Transverse colon (tissue), 4 donors: ENCODE measurements at places on chromosomes 1 and 21.

GRCh38 chr1:182476625-182477024 is 26.7 kb downstream of the RGSL1 start:
- no peak for DNase-seq

DNA sequence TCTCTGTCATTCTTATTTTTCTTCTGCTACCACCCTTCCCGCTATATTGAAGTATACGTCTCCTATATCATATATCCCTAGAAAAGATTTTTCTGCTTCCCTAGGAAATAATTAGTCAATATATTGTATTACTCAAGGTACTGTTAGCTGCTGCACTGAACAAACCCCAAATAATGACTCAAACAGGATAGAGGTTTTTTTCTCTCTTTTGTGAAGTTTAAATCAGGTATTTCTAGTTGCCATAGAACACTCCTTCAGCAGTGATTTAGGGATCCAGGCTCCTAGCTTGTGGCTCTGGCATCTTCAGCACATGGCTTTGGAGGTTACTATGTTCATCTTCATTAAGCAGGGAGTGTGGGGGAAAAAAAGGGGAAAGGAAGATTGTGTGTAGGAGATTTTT is 18.1 kb downstream of the SYT14 start:
- DNase-seq: no peak

DNA sequence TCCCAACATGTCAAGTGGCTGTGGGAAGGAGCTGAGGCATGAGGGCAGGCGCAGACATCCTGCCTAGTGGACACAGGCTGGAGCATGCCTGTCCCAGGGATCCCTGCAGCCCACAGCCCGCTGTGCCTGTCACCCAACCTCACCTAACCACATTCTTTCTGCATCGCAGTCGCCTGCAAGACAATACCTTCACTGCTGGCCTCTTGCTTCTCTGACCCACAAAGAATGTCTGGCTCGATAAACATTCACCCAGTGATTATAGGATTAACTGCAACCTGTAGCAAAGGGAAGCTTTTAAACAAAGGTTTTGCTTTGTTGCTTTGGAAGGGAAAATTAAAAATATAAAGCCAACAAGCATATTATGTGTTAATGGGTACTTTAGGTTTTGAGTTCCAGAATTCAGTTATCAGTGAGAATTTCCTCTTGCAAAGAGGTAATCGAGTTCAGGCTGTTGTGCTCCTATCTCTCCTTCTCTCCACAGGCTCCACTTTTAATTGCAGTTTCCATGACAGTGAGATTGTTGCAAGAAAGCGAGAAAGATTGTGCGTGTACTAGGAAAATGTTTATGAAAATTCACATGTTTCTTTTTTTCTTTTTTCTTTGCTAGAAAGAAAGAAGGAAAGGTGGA is 40.0 kb upstream of the ZNF648 start:
- peak; percentile 26 for DNase-seq

DNA sequence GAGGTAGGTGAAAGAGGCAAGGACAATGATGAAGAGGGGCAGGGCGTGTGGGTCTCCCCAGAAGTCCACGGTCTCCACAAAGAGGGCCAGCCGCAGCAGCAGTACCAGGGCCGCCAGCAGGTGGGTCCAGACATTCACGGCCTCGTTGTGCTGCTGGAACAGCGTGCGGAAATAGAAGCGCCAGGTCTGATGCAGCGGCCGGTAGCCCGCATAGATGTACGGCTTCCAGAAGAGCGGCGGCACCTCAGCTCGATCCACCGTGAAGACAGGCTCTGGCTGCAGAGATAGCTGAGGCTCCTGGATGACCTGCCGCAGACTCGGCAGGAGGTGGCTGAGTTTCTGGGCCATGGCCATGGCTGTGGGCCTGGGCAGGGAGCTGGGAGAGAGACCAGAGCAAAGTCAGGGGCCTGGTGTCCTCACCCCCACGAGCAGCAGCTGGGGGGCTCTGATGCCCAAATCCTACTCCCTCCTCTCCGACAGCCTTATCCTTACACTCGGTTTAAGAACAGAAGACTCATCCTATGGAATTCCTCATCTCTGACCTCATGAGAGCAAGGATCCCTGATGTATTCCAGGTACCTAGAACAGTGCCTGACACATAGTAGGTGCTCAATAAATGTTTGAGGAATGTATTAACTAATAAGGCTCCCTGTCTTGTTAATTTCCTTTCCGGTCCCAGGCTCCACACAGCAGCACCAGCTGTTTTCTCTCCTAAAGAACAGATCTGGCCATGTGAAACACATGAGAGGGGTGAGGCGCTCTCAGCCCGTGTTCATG is 4.4 kb upstream of the AUNIP start:
- DNase-seq: no peak

DNA sequence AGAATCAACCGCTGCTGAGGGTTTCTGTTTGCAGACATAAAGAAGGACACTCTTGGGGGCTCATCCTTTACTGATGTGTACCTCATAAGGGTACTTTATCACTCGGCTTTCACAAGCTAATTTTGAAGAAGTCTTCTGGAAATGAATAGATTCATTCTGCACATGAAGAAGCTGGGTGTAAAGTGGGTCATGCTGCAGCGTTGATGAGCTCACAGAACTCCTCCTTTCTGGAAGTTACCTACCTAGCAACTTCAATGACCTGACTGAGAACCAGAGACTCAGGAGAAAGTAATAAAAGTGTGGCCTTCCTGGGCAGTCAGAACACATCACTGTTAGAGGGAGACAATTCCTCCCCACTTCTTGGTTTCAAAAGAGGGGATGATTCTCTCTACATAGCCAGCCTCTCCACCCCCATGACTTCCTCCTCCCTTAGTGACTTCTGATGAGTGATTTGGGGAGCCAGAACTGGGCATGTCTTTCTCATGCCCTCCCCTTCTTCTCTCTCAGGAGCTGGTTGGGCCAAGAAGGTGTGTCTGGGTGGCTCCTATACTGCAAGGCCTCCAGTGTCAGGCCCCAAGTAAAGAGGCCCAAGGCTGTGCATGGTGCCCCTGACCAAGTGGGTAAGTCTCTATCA is 27.0 kb downstream of the PCNX2 start:
- DNase-seq: no peak

DNA sequence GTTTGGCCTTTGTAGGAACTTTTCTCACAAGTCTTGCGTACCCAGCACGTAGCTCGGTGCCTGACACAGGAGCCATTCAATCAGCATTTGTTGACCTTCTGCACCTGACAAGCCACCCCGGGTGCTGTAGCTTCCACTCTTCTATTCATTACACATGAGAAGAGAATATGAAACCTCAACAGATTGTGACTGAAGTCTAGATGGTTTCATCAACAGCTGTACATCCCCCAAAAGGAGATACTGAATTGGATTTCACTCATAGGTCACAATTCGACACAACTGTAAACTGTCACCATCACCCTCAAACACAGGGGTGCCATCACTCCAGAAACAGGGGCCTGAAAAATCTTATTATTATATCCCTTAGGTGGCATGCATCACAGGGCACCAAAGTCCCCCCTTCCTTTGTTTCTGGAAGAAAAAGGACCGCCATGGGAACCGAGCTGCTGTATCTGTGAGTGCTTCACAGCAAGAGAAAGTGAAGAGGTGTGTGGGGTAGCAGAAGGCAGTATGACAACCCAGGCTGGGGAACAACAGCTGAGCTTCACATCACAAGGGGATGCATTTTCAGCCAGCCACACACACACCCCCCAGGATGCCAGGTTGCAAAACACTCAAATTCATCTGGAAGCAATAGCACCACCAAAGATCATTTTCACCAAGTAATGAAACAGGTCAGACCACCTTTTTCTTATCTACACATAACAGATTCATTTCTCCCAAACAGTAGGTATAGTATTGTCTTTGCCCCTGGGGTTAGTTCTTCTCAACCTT is 225.7 kb downstream of the TOMM20 start:
- DNase-seq: no peak

DNA sequence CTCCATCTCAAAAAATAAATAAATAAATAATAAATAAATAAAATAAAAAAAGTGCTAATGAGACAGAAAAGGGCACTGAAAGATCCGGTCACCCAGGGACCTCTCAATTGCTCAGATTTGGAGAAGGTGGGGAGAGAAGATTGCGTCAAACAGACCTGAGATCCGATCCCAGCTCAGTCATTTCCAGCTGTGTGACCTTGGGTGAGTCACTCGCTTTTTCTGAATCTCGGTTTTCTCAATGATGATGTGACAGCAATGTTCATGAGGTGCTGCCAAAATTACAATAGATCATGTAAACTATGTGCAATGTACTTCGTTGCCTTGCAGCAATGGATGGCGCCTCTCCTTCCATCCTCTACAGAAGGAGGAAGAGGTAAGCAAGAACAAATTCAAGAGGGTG is 11.1 kb upstream of the MEF2D start:
- peak; percentile 3 for DNase-seq

GRCh38 chr1:212628813-212629415 is 20.4 kb downstream of the ATF3 start:
- DNase-seq: no peak

- DNase-seq: no peak
These were observed 14.5 kb upstream of the GBP3 start for GRCh38 chr1:89037186-89037585.

GRCh38 chr1:189970331-189971230 is 507.1 kb downstream of the BRINP3 start:
- no peak for DNase-seq

- DNase-seq: no peak
These were observed 20.0 kb downstream of the FOXD3 start for GRCh38 chr1:63342402-63342801.

DNA sequence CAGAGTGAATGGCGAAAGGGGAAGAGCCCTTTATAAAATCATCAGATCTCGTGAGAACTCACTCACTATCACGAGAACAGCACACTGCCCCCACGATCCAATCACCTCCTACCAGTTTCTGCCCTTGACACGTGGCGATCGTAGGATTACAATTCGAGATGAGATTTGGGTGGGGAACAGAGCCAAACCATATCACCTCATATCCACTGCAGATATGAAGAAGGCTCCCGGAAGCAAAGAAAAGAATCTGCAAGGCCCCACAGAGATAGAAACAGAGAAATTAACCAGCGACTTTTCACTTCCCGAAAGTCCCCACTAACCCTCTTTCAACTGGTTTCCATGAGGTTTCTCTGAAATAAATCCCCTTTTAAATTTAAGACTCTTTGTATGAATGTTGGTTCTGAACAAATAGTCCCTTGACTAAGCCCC is 86.2 kb upstream of the IRF2BP2 start:
- DNase-seq: no peak

- peak; percentile 19 for DNase-seq
These were observed 26.4 kb upstream of the EEIG2 start for GRCh38 chr1:108533351-108534083.

GRCh38 chr1:94092210-94092613 is 28.7 kb downstream of the ABCA4 start:
- DNase-seq: no peak

DNA sequence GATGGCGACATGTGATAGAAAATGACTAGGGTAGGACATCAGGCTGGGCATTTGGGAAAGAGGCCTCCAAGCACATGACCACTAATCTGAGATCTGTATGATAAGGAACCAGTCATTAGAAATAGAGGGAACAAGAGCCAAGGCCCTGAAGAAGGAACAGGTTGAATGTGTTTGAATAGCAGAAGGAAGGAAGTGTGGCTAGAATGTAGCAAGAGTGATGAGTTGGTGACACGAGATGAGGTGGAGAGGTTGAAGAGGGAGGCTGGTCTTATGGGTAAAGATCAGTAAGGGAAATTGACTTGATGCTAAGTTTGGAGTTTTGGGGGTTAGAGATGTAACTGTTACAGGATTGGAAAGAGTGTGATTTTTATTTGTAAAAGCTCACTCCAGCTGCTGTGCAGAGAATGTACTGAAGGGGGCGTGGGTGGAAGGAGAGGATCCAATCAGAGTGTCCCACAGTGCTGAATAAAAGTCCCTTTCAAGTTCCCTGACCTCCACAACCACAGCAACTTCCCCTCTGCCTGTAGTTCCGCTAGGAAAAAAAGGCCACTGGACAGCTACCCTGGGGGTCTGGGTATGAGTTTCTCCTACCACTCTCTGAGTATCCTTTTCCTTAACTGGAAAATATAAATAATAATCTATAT is 295.0 kb downstream of the OMA1 start:
- no peak for DNase-seq

DNA sequence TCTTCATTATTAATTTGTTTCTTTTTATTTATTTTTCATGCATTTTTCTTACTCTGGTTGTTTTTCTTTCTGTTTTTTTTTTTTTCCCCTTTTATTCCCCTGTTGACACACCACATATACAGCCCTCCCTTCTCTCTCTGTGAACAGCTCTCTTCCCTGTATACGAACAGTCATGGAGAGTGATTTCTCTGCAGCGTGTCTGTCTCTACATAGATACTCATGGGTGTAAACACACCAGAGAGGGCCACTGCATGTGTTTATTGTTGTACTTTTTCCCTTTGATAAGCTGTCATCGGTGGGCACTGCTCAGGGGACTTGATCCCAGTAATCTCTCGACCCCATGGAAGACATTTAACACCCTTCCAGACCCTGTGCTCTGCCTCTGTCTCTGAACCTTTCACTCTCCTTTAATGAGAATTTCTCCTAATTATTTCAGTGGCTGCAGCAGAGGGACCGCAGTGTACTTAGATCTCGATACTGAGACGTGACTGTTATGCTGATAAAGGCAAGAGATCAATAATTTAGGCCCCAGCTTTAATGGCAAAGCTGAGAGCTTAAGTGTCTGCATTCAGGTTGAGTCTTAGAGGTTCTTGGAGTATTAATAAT is 113.1 kb downstream of the PBX1 start:
- no peak for DNase-seq

DNA sequence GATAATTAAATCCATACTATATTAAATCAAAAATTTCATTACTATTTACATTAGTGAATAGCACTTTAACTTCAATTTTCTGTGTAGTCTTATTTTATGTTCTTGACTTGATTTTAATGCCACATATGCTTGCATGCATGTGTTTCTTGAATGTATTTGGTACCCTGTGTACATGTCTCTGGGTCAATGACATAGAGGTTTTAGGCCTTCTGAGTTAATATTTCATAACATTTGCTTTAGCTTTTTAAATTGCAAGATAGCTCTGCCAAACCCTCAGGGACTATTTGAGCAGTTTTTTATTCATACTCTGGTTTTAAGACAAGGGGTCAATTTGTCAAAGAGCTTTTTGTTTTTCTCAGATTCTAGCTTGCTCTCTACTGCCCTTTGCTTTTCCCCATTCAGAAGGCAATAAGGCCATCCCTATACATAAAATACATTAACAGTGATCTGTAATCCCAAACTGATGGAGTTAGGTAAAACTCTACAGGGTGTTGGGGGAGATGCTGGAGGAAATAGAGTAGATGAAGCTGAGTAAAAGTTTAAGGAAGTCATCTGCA is 5.0 kb downstream of the MLLT11 start:
- no peak for DNase-seq

- DNase-seq: no peak
These were observed 43.0 kb upstream of the ITPKB start for GRCh38 chr1:226781937-226782609.

DNA sequence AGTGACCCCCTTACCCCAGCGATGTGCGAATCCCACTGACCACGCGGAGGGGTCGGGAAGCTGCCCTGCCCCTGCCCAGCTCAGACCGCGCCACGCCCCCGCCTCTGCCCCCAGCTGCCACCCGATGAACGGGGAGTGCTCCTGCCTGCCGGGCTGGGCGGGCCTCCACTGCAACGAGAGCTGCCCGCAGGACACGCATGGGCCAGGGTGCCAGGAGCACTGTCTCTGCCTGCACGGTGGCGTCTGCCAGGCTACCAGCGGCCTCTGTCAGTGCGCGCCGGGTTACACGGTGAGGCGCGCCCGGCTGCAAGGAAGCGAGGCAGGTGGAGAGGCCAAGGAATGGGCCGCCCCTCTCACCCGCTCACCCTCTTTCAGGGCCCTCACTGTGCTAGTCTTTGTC is 11.9 kb upstream of the LRRC71 start:
- no peak for DNase-seq
